ENCODE measurements at places on chromosomes 5 and 9. TPM values are rescaled to one million over a fixed set of nuclear protein-coding genes. Genes with fewer than 3 reads are reported as not detected.

DNA sequence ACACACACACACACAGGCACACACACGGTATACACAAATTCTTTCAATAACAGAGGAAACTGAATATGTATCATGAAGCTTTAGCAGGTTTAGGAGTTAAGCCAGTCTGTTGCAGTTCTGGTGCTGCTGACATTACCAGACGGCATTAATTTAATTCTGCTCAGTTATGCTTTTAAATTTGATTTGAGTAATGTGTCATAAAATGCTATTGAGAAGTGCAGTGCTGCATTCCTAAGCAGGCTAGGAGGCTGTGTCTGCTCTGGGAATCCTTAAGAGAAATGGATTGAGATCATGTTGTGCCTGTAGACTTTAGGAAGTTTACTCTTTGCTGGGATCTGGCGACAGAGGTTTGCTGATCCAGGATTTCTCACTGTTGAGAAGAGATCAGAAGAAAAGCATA, 733.8 kb downstream of the BRINP1 start:
- DNase-seq = no peak

GPR21 gene
- polyA plus RNA-seq = 0.66 TPM

GRCh38 chr5:6302684-6303083, 75.7 kb downstream of the MED10 start:
- DNase-seq = no peak

GRCh38 chr5:149646564-149646963, 65.3 kb downstream of the ARHGEF37 start:
- DNase-seq = no peak

- no peak for DNase-seq
Measured at GRCh38 chr5:111836426-111836825, 79.4 kb upstream of the NREP start.

MAMDC2 gene
- polyA plus RNA-seq = 7.6 TPM

DNA sequence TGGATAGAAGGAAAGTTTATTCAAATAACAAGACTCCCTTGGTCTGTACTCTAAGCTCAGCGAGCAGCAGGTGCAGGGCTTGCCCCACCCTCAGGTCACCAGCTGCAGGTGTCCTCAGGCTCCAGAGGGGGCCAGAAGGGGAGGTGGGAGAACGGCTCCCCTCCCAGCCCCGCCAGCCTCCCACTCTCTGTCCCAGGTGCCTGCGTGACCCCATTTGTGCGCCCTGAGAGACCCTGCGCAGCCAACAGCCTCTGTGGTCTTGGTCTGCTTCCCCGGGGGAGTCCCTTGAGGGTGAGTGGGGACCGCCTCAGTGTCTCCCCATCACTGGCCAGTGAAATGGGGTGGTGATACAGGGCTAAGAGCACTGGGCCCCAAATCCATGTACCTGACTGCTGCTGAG, 62.3 kb upstream of the STXBP1 start:
- no peak for DNase-seq

GRCh38 chr5:146306838-146307237, 31.8 kb upstream of the POU4F3 start:
- DNase-seq = no peak

DNA sequence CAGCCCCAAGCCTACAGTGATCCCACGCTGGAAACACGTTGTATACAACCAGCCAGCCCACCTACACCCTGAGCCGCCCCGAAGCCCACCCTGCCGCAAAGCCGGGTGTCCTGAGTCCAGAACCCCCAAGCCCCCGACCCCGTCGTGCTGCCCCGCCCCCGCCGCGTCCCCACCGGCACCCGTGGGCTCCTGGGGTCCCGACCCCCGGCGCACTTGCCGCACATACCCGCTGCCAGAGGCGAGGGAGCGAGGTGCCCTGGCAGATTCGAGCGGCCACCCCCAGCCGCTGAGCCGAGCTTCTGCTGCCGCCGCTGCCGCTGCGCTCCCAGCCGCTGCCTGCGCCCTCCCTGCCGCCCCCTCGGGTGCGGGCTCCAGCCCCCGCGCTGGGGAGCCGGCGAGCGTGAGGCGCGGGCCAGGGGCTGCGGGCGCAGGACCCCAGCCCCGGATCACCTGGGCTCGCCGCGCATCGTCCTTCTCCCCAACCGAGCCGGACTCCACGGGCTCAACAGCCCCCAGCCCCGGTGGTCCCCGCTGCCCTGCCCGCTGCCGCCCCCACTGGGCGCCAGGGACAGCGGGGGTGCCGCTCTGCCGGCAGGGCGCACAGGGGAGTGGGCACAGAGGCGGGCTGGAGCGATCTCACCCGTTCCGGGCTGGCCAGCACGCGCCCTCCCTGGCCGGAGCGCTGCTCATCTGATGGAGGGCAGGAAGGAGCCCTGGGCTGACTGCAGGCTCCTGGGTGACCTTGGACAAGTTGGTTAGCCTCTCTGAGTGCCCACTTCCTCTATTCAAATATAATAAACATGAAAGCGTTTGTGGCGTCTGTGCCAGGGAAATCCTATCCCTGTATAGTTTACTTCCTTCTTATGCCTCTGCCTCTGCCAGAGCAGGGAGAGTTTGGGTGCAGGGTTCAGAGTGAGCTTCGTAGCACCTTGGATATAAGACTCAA, at the start of gene HTR4:
HTR4 (minus strand) TSS at position 692 of the 946 bp plus-strand sequence. CDS start 17,513 bp downstream, outside the sequence.
- DNase-seq = no peak

- DNase-seq = no peak
Measured at GRCh38 chr9:20559231-20559890, 62.9 kb downstream of the MLLT3 start.

RETREG1 gene
- 45.4 TPM for polyA plus RNA-seq

DNA sequence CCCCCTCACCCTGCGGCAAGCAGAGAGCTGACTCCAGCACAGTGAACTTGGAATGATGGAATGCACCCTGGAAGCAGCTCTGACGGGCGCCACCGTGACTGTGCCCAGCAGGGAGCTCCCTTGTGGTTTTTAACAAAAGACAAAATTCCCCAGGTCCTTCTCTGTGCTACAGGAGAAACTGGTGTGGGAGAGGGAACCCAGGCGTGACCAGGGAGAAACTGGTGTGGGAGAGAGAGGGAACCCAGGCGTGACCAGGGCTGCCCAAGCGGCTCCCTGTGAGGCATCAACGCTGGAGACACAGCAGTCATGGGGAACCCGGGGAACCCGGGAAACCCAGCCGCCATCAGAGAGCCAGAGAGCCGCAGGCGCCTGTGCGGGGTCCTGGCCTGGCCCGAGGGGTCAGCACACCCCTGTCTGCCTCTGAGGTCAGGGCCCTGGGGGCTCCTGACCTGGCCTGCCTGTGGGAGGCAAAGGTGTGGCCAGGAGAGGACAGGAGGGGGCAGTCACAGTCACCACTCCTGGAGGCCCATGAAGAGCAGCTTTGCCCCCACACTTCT, 3.1 kb upstream of the AHRR start:
- DNase-seq = no peak

- no peak for DNase-seq
Measured at GRCh38 chr9:117742131-117742530, 37.9 kb downstream of the TLR4 start.

MYOZ3 gene
- polyA plus RNA-seq = 6.4 TPM

N4BP3 gene
- polyA plus RNA-seq = 5.2 TPM

DNA sequence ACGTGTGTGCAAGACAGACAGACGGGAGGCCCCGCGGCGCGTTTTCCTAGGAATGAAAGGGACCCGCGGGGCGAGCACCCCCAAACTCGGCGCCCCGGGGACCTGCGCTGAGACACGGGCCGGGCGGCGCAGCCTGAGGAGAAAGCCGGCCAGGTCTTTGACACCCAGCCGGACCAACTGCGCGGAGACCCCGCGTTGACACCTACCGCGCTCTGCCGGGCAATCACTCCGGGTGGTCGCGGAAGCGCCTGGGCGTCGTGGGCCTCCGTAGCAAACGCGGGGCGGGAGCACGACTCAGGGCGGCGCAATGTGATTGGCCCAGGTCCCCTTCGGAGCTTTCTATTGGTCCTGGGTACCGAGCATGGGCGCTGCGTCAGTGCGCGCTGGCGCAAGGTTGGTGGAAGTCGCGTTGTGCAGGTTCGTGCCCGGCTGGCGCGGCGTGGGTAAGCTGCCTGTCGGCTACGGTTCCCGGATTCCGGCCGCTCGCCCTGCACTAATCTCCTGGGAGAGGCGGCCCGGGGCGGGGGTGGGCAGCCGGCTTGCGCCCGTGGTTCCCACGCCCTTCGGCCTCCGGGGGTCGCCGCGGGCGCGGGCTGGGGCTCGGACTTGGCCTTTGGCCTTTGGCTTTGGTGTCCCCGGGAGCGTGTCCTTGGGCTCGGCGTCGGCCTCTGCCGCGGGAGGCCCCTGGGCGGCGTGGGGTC, at the start of the genes FASTKD3 and MTRR:
FASTKD3 (minus strand) TSS at position 259 of the 701 bp plus-strand sequence. CDS start 948 bp downstream, outside the sequence.
MTRR (plus strand) TSS at position 376 of the 701 bp plus-strand sequence. CDS start 1,647 bp downstream, outside the sequence.
- DNase-seq = peak; percentile 79

- no peak for DNase-seq
Measured at GRCh38 chr5:150300496-150301169, 2.1 kb downstream of the ARSI start.

HAVCR1 gene
- polyA plus RNA-seq = 2.1 TPM

DNA sequence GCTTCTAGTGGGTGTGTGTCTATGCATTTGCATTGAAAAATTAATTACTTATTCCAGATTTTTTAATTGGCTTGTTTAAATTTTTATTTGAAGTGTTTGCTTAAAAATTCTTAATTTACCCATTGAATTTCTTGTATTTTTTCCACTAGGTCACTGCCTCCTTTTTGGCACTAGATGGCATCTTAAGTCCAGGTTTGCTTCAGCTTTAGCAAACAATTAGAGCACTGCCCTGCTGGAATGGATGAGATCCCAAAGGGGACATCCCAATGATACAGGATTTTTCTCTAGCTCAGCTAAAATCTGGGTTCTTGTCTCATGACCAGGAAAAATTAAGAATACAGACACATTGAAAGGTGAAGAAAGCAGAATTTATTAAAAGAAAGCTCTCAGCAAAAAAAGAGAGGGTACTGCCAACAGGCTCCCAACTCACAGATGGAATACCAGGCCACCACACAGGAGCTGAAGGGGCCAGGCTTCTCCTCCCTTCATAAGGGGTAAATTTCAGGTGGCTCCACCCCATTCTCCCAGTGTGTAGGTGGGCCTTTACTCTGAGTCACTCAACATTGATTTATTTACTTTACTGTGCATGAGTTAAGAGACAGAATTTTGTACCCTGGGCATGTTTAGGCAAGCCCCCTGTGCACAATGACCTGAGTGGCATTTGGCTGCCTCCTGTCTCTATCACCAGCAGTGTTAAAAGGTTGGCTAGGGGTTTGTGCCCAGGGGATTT, 532.4 kb downstream of the ANXA1 start:
- DNase-seq = no peak

- no peak for DNase-seq
Measured at GRCh38 chr5:21574438-21574837, 1278.7 kb downstream of the CDH12 start.
